Airway epithelial cell (primary cell): ENCODE measurements at places on chromosomes 16 and 17. TPM values are rescaled to one million over a fixed set of nuclear protein-coding genes. Genes with fewer than 3 reads are reported as not detected.

PMFBP1 gene
- total RNA-seq: 0.35 TPM in 1 of 2 replicates, not detected in the other

SLC16A13 gene
- 2.2 and 5.3 TPM in 2 replicates for total RNA-seq

PROCA1 gene
- total RNA-seq: 0.21 and 2.6 TPM in 2 replicates

ACSM5 gene
- total RNA-seq: not detected in 2 replicates

HS3ST3A1 gene
- 2.5 and 3.3 TPM in 2 replicates for total RNA-seq

CDRT15 gene
- total RNA-seq: not detected in 2 replicates

MYH1 gene
- total RNA-seq: not detected in 2 replicates

MYL4 gene
- total RNA-seq: not detected in 2 replicates

CDRT4 gene
- total RNA-seq: 3.2 and 5.9 TPM in 2 replicates

SCNN1B gene
- total RNA-seq: 2.7 and 4.8 TPM in 2 replicates

GPRC5B gene
- 0.05 and 0.28 TPM in 2 replicates for total RNA-seq

PRR35 gene
- not detected in 2 replicates for total RNA-seq

CTRB1 gene
- not detected in 2 replicates for total RNA-seq

PLEKHG4 gene
- total RNA-seq: 6.6 and 7.5 TPM in 2 replicates

DPEP3 gene
- total RNA-seq: not detected in 2 replicates

ABCA6 gene
- 0.21 TPM in 1 of 2 replicates, not detected in the other for total RNA-seq

EVPLL gene
- total RNA-seq: 1.8 and 1.9 TPM in 2 replicates

KRT25 gene
- total RNA-seq: not detected in 2 replicates

SLC52A1 gene
- total RNA-seq: 0.35 and 0.70 TPM in 2 replicates

C16orf54 gene
- not detected in 2 replicates for total RNA-seq
